NCI-H187 treated with DMSO at 0.1 percent for 48 hours (cell line): ENCODE measurements at places on chromosomes 3 and 15.

DNA sequence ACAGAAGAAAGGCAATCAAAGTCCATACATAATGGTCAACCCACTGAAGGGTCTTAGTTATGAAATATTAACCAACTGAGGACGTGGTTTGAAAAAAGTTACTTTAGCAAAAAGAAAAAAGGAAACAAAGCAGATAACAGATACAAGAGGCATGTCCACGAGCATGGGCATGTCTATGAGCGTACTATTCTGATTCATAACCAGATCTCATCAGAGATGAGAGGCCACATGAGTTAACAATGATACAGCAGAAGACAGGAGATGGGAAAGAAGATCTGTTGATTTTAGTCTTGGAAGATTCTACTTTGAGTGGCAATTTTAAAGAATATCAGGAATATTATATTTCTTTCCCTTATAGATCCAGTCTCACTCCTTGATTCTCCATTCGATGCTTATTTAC, 262.9 kb upstream of the SLITRK3 start:
- DNase-seq = no peak

DNA sequence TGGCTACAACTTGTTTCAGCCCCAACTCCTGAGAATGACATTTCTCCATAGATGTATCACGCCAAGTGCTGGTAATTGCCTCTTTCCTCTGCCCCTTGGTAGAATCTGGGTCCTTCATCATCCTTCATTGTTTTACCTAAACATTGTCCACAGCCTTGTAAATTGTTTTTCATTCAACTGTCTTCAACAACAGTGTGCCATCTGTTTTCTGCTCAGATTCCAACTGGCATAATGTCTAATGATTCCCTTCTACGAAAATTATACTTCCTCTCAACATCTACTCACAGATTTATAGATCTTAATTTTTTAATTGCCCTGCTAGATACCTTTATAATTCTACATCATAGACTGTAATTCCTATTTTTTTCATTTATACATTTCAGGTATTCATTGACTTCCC, 226.9 kb downstream of the TPRG1 start:
- no peak for DNase-seq

GRCh38 chr15:50909010-50909317, 481 bp downstream of the AP4E1 start:
- DNase-seq = no peak

GRCh38 chr3:50575372-50575771, 6.0 kb downstream of the HEMK1 start:
- no peak for DNase-seq

DNA sequence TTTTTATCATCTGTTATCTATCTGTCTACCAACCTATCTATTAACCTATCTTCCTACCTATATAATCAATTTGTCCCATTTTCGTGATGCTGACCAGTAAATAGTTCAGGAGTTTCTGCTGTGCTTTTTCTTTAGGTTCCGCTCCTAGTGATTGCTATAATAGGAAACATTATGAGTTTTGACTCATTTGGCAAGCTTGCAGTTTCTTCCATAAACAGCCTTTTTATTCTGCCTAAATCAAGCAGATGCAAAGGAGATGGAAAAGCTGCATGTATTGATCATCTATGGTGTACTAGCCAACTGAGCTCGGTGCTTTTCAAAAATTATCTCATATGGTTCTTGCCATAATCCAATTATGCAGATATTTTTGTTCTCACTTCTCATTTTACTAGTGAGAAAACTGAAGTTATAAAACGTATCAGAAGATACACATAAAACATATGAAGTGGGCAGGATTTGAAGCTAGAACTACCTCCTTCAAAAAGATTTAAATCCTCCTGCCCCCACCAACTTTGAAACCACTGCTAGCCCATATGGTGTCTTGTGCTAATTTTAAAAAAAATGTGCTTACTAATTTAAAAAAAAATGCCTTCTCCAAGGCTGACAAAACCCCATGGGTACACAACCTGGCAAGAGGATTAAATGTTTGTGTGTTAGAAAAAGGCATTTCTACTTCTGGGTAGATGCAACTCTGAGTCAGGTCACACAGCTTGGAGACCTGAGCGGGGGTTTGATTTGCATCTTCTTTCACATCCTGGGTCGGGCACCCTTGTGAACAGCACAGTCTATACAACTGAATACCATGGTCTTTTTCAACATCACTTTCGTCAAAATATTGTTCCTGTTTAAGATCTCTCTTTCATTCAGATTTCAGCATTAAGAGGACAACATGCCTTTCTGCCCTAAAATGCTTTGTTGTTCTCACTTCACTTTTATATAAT, 267.0 kb downstream of the CHL1 start:
- DNase-seq = no peak

DNA sequence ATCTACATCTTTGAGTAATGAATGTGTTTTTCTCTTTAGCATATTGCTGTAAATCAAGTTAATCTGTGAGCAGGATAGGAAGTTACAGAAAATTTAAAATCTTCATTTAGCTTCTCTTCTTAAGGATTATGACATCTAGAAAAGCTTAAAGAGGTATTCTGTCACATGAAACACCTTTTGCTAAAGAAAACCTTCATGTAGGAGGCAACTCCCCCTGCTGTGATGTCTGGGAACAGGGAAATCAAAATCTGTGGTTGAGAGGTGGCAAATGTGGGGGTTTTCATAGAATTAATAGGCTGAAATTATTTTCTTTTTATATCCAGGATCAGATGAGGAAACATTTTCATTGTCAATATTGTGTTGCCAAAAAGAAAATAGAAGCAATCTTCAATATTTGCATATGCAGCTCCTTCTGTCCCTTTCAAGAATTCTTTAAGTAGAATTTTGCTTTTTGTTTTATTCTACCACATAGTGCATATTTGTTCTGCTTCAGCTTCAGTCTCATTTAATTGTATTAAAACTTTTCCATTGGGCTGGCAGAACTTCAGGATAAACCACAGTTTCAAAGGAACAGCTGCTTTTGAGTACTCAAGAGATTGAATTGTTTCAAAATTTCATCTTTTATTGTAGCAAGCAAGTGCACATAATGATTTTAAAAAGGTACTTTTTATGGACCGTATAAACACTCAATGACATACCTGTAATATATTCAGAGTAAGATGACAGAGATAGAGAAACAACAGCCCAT, 128.4 kb downstream of the RAP2B start:
- DNase-seq = no peak

DNA sequence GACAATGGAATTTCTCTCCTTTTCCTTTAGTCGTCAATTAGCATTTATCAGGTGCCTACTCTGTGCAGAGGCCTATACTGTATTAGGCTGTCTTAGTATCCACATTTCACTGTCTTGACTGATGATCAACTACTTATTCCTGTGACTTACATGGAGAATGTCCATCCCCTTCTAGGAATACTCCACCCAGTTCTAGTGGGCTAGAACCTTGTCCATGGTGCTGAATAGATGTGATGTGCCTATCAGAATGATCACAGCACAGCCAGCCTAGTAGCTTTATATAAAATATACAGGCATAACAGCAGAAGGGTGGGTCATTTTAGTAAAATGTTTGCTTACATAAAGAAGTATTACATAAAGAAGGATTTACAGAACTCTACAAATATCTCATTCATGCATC, 621.4 kb downstream of the PDCD6IP start:
- DNase-seq = no peak

GRCh38 chr3:17605032-17605431, 137.4 kb downstream of the TBC1D5 start:
- DNase-seq = no peak

GRCh38 chr3:161310649-161311423, 60.5 kb downstream of the SPTSSB start:
- no peak for DNase-seq

DNA sequence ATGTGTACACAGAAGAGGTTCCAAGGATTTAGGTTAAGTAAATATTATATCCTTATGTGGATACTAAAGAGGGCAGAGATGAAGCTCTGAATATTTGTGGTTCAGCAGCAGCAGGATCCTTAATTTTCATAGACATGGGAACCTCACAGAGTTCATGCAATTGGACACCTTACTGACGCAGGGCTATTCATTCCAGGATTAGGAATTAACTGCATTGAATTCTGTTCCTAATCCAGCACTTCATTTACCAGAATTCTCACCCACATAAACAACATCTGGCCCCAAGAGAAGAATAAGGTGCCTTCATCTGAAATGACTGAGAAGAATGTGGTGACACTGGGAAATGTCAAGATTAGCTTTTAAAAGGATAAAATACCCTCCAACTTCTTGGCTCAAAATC, 62.4 kb downstream of the ADAMTS9 start:
- DNase-seq = no peak

DNA sequence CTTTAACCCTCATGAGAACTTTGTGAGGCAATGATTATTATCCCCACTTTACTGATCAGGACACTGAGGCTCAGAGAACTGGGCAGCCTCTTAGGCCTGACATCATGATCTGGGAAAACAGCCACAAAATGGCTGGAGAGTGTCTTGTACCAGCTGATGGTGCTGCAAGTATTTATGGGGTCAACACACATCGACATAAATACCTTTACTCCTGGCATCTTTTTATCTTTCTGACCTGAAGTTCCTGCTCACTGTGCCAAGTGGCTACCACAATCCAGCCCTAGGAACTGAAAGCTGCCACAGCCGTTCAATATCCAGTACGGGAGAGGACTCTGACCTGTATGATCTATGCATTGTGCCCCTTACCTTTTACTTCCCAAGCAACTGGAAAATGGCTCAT, 29.2 kb upstream of the MUC13 start:
- no peak for DNase-seq

GRCh38 chr15:51198701-51199232, 104.1 kb upstream of the TNFAIP8L3 start:
- no peak for DNase-seq

DNA sequence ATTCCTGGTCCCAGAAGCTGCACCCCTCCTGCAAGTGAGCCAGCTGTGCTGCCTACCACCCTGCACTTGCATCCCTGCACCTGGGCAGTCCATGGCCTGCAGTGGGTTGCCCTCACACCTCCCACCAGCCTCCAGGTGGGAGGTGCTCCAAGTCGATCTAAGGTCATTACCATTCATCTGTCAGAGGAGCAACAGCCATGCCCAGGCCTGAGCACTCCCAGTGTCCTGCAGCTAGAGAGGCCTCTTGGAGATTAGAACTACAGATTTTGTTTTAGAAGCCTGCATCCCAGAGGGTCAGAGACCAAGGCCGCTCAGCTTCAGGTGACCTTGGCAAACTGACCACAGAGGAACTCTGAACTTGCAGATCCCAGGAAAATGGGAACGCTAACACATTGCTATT, 9.0 kb upstream of the ZXDC start:
- no peak for DNase-seq

GRCh38 chr3:23114432-23114831, 88.7 kb upstream of the UBE2E2 start:
- DNase-seq = no peak

DNA sequence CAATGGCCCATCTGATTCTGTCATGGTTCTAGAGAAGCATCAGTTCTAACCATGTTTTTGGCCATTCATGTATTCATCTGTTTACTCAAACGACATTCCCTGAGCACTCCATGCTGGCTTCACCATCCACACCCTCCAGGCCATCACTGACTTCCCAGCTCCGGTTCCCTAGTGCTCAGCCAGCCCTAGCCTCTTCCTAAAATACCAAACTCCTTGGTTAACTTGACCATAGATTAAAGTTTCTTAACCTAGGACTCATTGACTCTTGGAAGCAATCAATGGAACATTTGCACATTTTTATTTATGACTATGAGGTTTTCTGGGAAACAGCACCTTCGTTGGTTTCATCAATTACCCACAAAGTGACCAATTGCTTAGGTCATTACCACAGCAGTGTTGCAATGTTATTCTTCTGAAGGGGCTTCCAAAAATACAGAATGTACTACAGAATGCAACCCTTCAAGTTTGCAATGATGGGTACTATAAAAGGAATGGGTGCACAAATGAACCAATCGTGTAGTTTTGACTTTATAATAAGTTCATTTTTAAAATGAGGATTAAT, 27.2 kb upstream of the SLC25A36 start:
- DNase-seq = no peak

DNA sequence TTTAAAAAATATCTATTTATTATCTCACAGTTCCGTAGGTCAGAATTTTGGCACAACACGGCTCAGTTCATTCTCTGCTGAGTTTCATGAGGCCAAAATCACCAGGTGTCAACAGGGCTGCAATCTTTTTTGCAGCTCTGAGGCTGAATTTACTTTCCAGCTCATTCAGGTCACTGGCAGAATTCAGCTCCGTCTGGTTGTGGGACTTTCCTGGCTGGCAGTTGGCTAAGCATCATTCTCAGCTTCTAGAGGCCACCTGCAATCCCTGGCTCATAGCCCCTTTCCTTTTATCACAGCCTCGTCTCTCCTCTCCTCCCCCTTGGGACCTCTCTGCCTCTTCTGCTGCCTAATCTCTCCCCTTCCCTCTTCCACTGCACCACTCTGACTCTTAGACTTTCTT, 174.0 kb upstream of the WNT5A start:
- no peak for DNase-seq

DNA sequence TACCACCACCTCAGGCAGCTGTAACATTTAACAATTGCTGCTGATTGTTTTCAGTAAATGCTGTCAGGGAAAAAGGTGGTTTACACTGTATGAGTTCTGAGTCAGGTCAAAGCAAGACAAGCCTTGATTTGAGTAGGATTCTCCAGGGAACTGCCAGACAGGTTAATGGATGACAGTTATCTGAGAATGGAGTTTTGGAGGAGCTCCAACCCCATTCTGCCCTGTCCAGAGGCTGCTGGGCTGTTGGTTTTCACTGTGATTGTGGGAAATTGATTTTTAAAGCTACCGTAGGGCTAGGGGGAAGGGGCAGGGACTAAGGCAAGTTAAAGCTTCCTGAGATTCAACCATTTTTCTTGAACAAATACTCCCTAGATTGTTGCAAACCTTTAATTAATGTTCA, 39.9 kb downstream of the TICRR start:
- no peak for DNase-seq

DNA sequence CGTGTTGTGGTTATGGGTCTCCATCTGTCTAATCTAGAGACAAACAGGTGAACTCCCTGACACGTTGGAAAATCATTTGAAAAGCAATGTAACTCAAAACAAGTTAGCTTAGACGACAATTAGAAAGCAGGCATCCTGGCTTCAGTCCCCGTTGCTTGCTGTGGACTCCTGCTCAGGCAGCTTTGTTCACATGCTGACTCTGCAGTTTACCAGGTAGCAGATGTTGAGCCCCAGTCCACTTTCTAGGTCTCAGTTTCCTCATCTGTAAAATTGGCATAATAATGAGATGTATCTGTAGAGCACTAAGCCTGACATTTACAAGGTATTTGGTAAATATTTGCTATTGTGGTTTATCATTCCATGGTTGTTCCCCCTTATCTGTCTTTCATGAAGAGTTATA, 327.2 kb upstream of the CHRM5 start:
- DNase-seq = no peak

- no peak for DNase-seq
Observed at GRCh38 chr15:101042320-101042719, 123.2 kb downstream of the LRRK1 start.

GRCh38 chr3:31157893-31158620, 263.6 kb upstream of the GADL1 start:
- no peak for DNase-seq

- no peak for DNase-seq
Observed at GRCh38 chr15:35481992-35482391, 64.0 kb downstream of the DPH6 start.
